ENCODE measurements at places on chromosomes 2 and 18.

DNA sequence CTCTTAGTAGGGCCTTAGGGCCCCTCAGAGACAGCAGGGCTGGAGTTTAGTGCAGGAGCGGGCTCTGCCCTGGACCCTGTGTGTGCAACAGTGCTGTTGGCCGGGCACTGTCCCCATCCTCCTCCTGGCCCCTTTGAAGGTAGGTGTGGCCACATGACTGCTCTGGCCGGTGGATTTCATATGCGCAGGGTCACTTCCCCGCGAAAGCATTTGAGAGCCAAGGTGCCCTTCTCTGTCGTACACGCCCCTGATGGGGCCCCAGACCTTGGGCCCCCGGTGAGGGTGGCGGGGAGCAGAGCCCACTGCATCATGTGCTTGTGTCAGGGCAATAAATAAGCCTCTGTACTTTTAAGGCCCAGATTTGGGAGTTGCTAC, 15.5 kb downstream of the TMEM177 start:
- no peak for DNase-seq

GRCh38 chr18:32114293-32114942, 22.7 kb downstream of the RNF138 start:
- DNase-seq: no peak

GRCh38 chr2:227509076-227509475, 37.1 kb downstream of the AGFG1 start:
- no peak for DNase-seq

DNA sequence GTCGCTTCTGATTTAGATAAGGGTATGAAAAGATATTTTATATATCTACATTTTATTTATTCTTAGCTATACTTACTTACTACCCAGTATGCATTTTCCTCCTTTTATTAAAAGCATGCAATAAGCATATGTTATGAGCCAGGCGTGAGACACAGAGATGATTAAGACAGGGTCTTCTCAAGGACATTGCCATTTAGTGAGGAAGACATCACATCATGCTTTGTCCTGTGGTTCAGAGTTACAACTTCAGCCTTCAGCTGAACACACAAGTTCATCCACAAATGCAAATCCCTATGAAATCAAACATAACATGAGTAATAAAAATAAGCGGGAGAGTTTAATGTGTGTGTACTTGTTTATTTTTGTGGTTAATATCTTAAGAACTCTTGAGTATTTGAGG, 30.2 kb downstream of the GRHL1 start:
- DNase-seq: no peak

DNA sequence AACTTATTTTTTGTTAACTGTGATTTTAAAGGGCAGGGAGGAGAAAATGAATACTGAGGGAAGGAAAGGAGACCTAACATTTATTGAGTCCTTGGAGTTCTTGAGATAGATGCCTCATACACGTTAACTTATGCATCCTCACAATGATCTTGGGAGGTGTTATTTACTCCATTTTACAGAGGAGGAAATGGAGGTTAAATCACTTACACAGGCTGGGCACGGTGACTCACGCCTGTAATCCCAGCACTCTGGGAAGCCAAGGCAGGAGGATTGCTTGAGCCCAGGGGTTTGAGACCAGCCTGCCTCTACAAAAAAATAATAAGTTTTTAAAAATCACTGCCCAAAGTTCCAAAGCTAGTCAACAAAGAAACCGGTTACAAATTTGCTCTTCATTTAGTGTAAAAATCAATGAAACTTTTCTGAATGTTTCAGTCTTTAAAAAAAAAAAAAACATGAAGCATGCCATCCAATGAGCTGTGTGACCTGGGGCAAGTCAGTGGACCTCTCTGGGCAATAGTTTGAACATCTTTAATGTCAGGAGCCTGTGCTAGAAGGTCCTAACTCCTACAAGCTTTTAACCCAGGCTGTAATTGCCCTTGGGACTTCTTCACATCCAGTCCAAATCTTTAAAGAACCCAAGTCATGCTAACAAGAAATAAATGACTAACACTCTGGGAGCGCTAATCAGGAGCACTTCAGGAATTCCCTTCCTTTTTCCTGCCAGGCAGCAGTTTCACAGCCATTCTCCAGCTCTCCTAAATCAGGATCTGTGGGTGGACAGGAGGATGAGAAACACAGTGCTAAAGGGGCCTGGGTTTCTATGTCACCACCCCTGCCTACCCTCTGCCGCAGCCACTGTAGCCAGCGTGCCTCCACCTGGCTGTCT, 176.4 kb downstream of the TMEM247 start:
- DNase-seq: no peak

- DNase-seq: no peak
Measured at GRCh38 chr2:44766220-44766619, 175.3 kb upstream of the SIX3 start.

DNA sequence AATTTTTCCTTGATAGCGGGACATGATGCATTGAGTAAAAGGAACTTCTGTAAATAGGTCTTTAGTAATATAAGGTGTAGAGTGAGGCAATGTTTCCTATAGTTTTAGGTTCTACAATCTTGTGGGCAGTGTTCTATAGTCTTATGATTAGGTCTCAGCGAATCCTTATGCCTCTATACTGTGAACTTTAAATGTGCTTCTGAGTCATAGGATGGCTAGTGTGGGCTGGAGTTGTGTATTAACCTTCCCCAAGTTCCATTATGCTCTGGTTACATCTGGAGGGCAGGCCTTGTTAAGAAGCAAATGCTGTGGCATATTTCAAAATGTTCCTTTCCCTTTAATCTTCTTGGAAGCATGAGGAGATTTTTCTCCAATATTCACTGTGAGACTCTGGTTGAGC, 73.5 kb downstream of the ROCK2 start:
- DNase-seq: no peak

GRCh38 chr2:231250698-231251097, 52.3 kb downstream of the ARMC9 start:
- DNase-seq: no peak

DNA sequence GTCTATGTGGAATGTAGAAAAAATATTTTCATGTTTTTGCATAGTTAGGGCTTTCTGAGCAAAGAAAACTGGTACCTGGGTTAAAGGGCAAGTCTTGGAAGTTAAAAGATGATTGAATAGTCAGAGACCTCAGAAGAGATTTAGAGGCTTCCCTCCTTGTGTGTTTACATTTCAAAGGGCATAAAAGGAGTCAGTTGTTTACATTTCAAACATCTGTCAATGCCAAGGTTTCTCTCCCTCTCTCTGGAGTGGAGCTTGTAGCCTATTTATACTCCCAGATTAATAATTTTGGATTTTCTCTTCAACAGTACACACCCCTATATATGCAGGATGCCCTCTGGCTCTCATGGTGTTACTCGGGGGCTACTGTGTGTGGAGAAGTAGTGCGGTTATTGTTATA, 8.6 kb downstream of the M1AP start:
- DNase-seq: no peak

GRCh38 chr18:77165503-77166188, 33.1 kb upstream of the MBP start:
- no peak for DNase-seq

- no peak for DNase-seq
Measured at GRCh38 chr18:48229552-48229981, 179.6 kb downstream of the ZBTB7C start.

DNA sequence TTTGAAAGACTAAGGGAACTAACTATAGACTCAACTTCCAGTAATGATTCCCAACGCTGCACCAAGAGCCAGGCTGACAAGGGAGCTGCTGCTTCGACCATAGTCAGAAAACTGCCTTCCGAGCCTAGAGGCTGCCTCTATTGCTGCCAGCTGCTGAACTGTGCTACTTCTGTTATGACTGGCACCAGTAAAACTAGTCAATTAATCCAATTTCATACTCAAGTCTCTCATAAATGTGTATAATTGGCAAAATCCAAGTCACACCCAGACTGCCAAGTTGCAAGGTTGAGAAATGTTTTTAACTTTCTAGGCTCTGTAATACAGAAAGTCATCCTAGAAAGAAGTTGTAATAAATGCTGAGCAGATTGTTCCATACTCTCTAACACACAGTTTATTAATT, 117.4 kb downstream of the SPOPL start:
- no peak for DNase-seq

- no peak for DNase-seq
Measured at GRCh38 chr18:38497266-38497665, 931.7 kb upstream of the CELF4 start.

- no peak for DNase-seq
Measured at GRCh38 chr2:206642075-206643025, at the start of gene FAM237A. TSS of gene FAM237A (plus strand) at chr2:206642487. CDS start at chr2:206644237, 1,750 bp downstream.

DNA sequence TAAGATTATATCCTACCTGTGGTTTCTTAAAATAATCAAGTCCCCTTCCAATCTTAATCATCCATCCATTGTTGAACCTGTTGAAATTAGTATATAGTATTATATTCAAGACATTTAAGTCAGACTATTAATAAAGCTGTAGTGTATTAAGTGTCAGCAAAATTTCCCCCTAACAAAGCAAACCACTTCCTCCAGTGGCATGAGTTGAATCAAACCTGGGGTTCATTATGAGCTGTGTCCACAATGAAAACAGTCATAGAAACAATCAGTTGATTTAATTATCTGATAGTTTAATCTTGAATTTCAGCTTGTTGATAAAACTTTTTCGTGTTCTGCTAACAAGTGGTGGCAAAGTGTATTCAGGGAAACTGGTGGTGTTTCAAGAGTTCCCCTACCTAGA, 11.3 kb downstream of the MITD1 start:
- no peak for DNase-seq

- DNase-seq: no peak
Measured at GRCh38 chr2:44191739-44192138, 23.1 kb downstream of the PPM1B start.

DNA sequence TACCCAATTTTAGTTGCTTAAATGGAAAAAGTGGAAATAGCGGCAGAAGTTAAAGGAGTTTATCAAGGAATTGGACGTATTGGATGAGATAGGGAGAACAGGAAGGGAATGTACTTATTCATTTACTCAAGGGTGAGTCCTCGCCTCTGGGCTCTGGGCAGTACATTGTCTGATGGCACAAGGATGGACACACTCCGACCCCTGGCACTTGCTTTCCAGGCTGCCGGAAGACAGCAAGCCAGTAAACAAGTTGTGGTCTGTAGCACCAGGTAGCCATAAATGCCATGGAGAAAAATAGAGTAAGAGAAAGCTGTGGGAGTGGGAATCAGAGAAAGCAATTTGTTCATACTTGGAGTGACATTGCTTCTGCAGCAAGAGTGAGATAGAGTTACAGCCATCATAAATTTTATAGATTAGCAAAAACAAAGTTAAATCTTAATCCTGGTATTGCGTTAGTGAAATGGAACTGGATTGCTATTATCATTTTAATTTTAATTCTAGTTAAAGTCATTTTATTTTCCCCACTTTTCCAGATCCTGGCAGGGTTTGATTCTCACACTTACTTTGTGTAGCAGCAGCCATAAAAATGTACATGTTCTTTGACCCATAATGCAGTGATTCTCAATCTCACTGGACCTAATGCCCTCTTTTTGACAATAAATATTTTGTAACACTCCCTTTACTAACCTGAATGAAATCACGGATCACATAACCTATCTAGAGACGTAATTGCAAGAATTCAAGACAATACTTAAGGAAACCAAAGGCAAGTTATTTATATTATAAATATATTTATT, 135.8 kb upstream of the BCL2L11 start:
- no peak for DNase-seq

GRCh38 chr2:180621941-180622918, 358.2 kb upstream of the UBE2E3 start:
- DNase-seq: no peak

DNA sequence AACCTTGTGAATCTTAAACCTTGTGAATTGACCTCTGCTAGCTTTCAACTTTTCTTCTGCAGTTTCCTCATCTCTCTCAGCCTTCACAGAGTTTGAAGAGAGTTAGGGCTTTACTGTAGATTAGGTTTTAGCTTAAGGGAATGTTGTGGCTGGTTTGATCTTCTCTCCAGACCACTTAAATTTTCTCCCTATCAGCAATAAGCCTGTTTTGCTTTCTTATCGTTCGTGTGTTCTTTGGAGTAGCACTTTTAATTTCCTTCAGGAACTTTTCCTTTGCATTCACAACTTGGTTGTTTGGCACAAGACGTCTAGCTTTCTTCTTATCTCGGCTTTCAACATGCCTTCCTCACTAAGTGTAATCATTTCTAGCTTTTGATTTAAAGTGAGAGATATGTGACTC, 2.8 kb upstream of the CDCA7 start:
- DNase-seq: no peak

- DNase-seq: no peak
Measured at GRCh38 chr2:195572895-195573683, 83.9 kb upstream of the SLC39A10 start.

DNA sequence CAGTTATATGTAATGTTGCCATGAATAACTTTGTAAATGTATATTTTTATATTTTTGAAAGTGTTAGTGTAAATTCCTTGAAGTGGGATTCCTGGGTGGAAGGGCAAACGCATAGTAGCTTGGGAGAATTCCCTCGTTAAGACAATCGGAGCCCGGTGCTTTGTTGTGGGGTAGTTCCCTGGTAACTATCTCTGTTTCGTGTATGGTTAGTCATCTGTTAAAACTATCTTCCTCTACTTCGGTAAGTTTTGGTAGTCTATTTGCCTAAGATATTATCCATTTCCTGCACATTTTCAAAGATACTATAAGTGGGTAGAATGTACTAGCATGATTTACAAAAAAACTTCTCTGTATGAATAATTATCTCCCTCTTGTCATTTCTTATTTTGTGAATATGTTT, 113.8 kb upstream of the NRXN1 start:
- no peak for DNase-seq

DNA sequence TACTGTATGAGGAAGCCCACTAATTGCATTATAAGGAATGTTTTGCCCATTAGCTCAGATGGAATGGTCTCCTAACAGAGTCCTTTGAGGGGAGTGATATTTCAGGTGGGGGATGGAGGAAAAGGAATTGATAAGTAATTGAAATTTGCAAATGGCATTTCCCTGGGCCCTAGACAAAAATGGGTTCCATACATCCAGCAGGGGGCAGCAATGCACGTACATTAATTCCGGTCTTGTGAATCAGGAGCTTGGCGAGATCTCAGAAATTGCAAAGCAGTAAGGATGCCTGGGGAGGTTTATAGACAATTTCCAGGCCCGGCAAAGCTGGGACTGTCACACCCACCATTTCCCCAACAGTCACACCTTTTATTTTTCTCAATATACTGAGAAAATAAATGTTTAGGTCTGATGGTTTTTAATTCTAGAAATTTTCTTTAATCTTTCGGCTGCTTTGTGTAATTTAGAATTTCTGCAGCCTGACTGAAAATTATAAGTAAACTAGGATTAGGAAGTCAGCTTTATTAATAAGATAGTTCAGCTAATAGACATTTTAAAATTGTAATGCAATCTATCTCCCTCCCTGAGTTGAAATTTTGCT, 122.8 kb downstream of the LYPD1 start:
- DNase-seq: no peak

DNA sequence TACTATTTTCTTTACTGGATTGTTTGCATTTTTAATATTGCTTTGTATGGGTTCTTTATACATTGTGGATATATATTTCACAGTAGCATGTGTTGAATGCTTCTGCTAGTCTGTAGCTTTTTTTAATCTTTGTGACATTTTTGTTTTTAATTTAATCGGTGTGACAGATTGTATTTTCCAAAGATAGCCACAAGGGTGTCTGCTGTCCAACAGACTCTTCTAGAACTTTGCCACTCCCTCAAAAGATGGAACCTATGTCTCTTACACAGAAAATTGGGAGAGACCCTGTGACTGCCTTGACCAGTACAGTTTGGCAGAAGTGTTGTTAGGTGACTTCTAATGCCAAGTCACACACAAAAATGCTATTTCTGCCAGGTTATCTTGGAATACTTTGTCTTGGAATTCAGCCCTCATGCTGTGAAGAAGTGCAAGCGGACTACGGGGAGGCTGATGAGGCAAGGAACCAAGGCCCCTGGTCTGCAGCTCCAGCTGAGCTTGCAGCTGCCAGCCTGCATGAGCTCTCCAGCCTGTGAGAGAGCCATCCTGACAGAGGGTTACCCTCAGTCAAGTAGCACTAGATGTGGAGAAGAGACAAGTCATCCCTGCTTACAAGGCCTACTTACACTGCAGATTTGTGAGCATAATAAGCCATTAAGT, 110.8 kb downstream of the TDRD15 start:
- no peak for DNase-seq
